ENCODE measurements at places on chromosomes 1 and 21. TPM values are rescaled to one million over a fixed set of nuclear protein-coding genes. Genes with fewer than 3 reads are reported as not detected.

OR2L5 gene
- not detected for total RNA-seq

FHAD1 gene
- 0.56 TPM for total RNA-seq

MCOLN3 gene
- not detected for total RNA-seq

PGLYRP4 gene
- not detected for total RNA-seq

CAMTA1 gene
- total RNA-seq = 51.2 TPM

LCA5L gene
- total RNA-seq = 0.28 TPM

MFAP2 gene
- total RNA-seq = 19.5 TPM

TRIM62 gene
- total RNA-seq = 1.5 TPM

SLC6A17 gene
- total RNA-seq = not detected

MEAF6 gene
- total RNA-seq = 47.2 TPM

SPRR5 gene
- not detected for total RNA-seq

OTUD3 gene
- 6.2 TPM for total RNA-seq

AMY1C gene
- not detected for total RNA-seq

S100A8 gene
- not detected for total RNA-seq

COA7 gene
- total RNA-seq = 14.0 TPM
